ENCODE measurements at places on chromosomes 6 and 20. TPM values are rescaled to one million over a fixed set of nuclear protein-coding genes. Genes with fewer than 3 reads are reported as not detected.
A peak's percentile ranks its signal among the peaks of the same experiment; 100 is the strongest.

- H3K4me3 ChIP-seq = no peak overlapping the region
Measured at GRCh38 chr20:17648791-17649730, 33.0 kb downstream of the RRBP1 start.

GRCh38 chr6:11952316-11952715 lies 59.8 kb upstream of the HIVEP1 start:
- H3K4me1 ChIP-seq = no peaks in the 10 kb centered on the region
- no peaks in the 10 kb centered on the region for H3K36me3 ChIP-seq
- H3K27ac ChIP-seq = no peak overlapping the region
- DNase-seq = no peak
- peaks cover 4% of the 10 kb centered on the region for H3K27me3 ChIP-seq
- no peak overlapping the region for H3K4me3 ChIP-seq

- H3K4me3 ChIP-seq = no peak overlapping the region
- H3K27me3 ChIP-seq = peaks cover 28% of the 10 kb centered on the region
- H3K4me1 ChIP-seq = no peaks in the 10 kb centered on the region
- no peak overlapping the region for H3K27ac ChIP-seq
- DNase-seq = no peak
Measured at GRCh38 chr20:46809706-46810360, 84.8 kb upstream of the EYA2 start.

DNA sequence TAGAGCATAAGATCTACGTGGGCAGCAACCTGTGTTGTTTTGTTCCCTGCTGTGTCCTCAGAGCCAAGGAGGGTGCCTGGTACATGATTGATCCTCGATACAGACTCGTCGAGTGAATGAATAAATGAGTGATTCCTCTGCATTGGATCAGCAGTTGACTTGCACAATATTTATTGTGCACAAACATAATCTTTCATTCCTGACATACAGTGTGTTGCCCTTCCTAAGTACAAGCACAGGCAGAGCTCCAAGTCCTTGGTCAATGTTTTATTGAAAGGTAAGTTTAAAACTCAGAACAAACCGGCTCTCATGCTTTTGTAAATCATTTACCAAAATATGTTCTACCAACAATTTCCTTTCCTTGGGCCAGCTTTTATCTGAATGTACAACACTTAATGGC lies 57.4 kb downstream of the STMND1 start:
- DNase-seq = no peak
- no peak overlapping the region for H3K27ac ChIP-seq
- no peak overlapping the region for H3K4me3 ChIP-seq
- no peaks in the 10 kb centered on the region for H3K36me3 ChIP-seq

- H3K4me3 ChIP-seq = no peak overlapping the region
- H3K27me3 ChIP-seq = no peaks in the 10 kb centered on the region
- no peak for DNase-seq
Measured at GRCh38 chr20:44618318-44618731, 33.2 kb downstream of the ADA start.

DNA sequence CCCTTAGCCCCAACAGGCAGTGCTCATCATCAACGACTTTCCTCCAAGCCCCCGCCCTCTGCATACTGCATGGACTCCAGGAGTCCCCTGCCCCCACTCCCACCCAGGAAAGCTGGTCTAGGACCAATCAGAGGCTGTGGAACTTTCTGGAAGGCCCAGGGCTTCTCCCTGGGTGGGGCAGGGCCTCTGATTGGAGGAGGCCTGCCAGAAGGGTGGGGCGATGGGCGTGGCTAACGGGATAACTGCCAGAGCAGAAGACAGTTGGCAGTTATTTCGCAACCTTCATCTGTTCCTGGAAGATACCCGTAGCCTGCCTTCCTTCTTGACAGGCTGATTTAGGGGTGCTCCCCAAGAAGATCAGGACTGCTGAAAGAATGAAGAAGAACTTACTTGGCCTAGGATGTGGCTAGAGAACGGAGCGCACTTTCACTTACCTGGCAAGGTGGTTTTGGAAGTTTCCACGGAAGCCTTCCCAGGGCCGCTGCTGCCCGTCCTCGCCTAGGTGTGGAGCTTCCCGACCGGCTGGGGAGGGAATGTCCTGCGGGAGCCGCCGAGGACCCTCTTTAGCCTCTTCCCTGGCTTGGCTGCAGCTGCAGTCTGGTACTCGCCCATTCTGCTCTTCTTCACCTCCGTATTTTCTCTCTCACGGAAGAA lies 209.0 kb downstream of the LRFN2 start:
- no peak for DNase-seq
- no peak overlapping the region for H3K4me3 ChIP-seq
- H3K4me1 ChIP-seq = peaks cover 41% of the 10 kb centered on the region

DNA sequence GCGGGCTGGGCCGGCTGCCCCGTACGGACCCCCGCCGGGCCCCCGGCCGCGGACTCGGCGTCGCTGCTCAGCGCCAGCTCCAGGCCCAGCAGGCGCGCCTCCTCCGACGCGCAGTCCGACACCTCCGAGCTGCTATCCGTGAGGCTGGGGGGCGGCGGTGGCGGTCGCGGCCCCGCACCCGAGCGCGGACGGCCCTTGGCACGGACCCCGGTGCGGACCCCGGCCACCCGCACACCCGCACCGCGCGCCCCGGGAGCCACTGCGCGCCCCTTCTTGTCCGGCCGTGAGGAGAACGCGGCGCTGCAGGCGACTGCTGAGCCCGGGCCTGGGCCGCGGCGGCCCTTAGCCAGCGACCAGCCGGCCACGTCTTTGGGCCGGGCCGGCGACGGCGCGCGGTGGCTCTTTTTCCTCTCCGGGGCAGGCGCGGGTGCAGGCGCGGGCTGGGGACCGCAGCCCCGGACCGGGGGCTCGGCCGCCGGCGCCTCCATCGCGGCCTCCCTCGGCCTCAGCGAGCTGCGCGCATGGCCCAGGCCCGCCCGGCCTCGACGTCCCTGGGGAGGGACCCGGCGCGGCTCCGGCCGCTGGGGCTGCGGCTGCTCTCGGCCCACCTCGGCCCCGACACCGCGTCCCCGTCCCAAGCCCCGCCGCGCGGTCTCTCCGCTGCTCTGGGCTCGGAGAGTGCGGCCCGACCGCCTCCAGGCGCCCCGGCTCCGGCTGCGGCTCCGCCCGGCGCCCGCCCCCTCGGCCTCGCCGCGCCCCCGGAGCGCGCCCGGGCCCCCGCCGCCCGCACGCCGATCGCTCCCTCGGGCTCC lies 12.9 kb upstream of the TLDC2 start:
- no peak overlapping the region for H3K27ac ChIP-seq
- no peak overlapping the region for H3K4me3 ChIP-seq
- no peaks in the 10 kb centered on the region for H3K36me3 ChIP-seq
- peaks cover 8% of the 10 kb centered on the region for H3K4me1 ChIP-seq
- H3K27me3 ChIP-seq = peaks cover 52% of the 10 kb centered on the region
- DNase-seq = no peak

GRCh38 chr6:148658681-148659430 lies 88.0 kb upstream of the UST start:
- no peaks in the 10 kb centered on the region for H3K4me1 ChIP-seq
- H3K4me3 ChIP-seq = no peak overlapping the region
- peaks cover 4% of the 10 kb centered on the region for H3K27me3 ChIP-seq
- H3K36me3 ChIP-seq = no peaks in the 10 kb centered on the region

DNA sequence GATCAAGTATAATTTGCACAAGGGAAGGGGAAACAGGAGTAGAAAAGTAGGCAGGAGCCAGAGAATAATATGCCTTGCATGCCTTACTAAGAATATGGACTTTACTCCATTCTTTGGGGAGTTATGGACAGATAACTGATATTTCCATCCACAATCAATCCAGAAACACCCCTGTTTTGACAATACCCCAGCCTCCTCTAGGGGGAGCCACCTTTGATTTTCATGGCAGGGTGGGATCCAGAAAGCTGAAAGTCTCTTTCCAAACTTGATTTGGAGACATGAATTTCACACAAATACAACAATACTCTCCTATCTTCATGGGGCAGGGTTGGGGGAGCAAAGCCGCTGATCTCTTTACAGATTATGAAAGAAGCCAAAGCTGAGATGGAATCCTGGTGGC lies 404.1 kb downstream of the FOXA2 start:
- H3K36me3 ChIP-seq = no peaks in the 10 kb centered on the region
- no peak for DNase-seq
- H3K27me3 ChIP-seq = no peaks in the 10 kb centered on the region

DNA sequence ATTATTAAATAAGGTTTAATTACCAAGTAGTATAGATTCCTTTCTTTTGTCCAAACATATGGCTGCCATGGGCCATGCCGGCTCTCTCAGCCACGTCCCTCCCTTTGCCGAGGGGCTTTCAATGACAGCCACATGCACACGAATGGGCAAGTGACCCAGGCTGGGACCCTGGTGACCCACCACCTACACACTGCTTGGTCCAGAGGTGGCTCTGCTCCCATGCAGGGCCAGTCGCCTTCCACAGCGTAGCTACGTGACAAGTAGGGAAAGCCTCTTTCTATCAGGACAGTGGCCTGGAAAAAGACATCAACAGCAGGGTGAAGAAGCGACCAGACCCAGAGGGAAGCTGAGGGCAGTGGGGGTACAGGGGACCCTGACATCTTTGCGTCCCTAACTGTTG lies 152.8 kb upstream of the CST7 start:
- H3K27me3 ChIP-seq = peaks cover 2% of the 10 kb centered on the region
- H3K4me1 ChIP-seq = peaks cover 11% of the 10 kb centered on the region
- no peaks in the 10 kb centered on the region for H3K36me3 ChIP-seq
- no peak overlapping the region for H3K27ac ChIP-seq
- H3K4me3 ChIP-seq = no peak overlapping the region
- no peak for DNase-seq

- H3K36me3 ChIP-seq = no peaks in the 10 kb centered on the region
- no peaks in the 10 kb centered on the region for H3K4me1 ChIP-seq
- peaks cover 3% of the 10 kb centered on the region for H3K27me3 ChIP-seq
- DNase-seq = no peak
- H3K27ac ChIP-seq = no peak overlapping the region
Measured at GRCh38 chr6:10979603-10980002, 64.5 kb downstream of the ELOVL2 start.

- no peak for DNase-seq
- no peaks in the 10 kb centered on the region for H3K4me1 ChIP-seq
- H3K27me3 ChIP-seq = peaks cover 2% of the 10 kb centered on the region
- H3K4me3 ChIP-seq = no peak overlapping the region
Measured at GRCh38 chr6:46888031-46888430, 33.7 kb downstream of the ADGRF5 start.

GRCh38 chr6:156842598-156843250 lies 65.5 kb downstream of the ARID1B start:
- H3K27me3 ChIP-seq = no peaks in the 10 kb centered on the region
- H3K4me3 ChIP-seq = no peak overlapping the region
- H3K27ac ChIP-seq = no peak overlapping the region
- peaks cover 6% of the 10 kb centered on the region for H3K36me3 ChIP-seq
- DNase-seq = no peak

- peaks cover 2% of the 10 kb centered on the region for H3K27me3 ChIP-seq
- H3K4me1 ChIP-seq = no peaks in the 10 kb centered on the region
- no peaks in the 10 kb centered on the region for H3K36me3 ChIP-seq
- DNase-seq = no peak
Measured at GRCh38 chr6:112877134-112878100, 530.3 kb downstream of the RFPL4B start.

GRCh38 chr20:36891211-36891610 lies 15.3 kb downstream of the TLDC2 start:
- H3K4me1 ChIP-seq = peaks cover 19% of the 10 kb centered on the region
- no peak overlapping the region for H3K27ac ChIP-seq
- DNase-seq = no peak

GRCh38 chr6:107116328-107116892 lies 1.1 kb upstream of the BEND3 start:
- H3K36me3 ChIP-seq = no peaks in the 10 kb centered on the region
- DNase-seq = no peak
- peak overlapping the region; percentile 84 for H3K4me3 ChIP-seq
- peaks cover 22% of the 10 kb centered on the region for H3K4me1 ChIP-seq
- H3K27me3 ChIP-seq = peaks cover 18% of the 10 kb centered on the region
- H3K27ac ChIP-seq = peak overlapping the region; percentile 80

GRCh38 chr20:53838311-53838868 lies 232.0 kb downstream of the BCAS1 start:
- no peaks in the 10 kb centered on the region for H3K27me3 ChIP-seq
- peaks cover 74% of the 10 kb centered on the region for H3K4me1 ChIP-seq
- peaks cover 6% of the 10 kb centered on the region for H3K36me3 ChIP-seq
- no peak for DNase-seq
- H3K4me3 ChIP-seq = peak overlapping the region; percentile 19

DNA sequence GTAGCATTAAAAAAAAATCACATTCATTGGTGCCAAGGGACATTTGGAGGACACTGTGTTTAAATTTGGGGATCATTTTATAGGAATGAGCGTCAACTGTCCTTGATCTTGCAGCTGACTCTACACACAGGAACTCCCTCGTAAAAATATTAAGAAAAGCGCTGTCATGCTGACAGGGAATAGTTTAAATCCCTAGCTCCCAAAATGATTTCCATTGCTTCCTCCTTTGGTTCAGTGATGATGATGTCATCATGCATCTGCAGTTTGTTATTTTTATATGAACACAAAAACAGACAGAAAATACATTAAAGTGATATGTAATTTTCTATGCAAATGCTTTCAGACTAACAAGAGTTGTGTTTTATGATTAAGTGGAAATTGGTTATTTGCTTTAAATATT lies 275.6 kb downstream of the BTBD9 start:
- H3K4me3 ChIP-seq = no peak overlapping the region
- no peak for DNase-seq
- H3K4me1 ChIP-seq = no peaks in the 10 kb centered on the region
- H3K27ac ChIP-seq = no peak overlapping the region
- peaks cover 2% of the 10 kb centered on the region for H3K27me3 ChIP-seq

The THBD gene
- not detected for total RNA-seq

The ABCC10 gene
- 43.6 TPM for total RNA-seq

The PROKR2 gene
- not detected for total RNA-seq

The SMLR1 gene
- not detected for total RNA-seq

The ECT2L gene
- total RNA-seq = not detected

The NEURL2 gene
- 1.9 TPM for total RNA-seq

The CCN2 gene
- total RNA-seq = not detected

The MRPL14 gene
- 62.6 TPM for total RNA-seq

The KCNB1 gene
- 0.08 TPM for total RNA-seq

The VARS1 gene
- 161 TPM for total RNA-seq

The OR2B6 gene
- not detected for total RNA-seq

The WFDC10B gene
- not detected for total RNA-seq

The AIF1 gene
- 55.5 TPM for total RNA-seq

Measured in activated T-helper 1 cell treated with anti-CD3 and anti-CD28 coated beads, Interleukin-12 subunit alpha, Interleukin-12 subunit beta, Interleukin-2, Interleukin-4 antibody, amounts not matched to agents 30 ng/mL and 10 ng/mL and 1 ng/mL, durations not matched to agents 14 hours and 24 hours and 36 hours (primary cell).